8988T (cell line): ENCODE measurements at places on chromosomes 4 and X.

DNA sequence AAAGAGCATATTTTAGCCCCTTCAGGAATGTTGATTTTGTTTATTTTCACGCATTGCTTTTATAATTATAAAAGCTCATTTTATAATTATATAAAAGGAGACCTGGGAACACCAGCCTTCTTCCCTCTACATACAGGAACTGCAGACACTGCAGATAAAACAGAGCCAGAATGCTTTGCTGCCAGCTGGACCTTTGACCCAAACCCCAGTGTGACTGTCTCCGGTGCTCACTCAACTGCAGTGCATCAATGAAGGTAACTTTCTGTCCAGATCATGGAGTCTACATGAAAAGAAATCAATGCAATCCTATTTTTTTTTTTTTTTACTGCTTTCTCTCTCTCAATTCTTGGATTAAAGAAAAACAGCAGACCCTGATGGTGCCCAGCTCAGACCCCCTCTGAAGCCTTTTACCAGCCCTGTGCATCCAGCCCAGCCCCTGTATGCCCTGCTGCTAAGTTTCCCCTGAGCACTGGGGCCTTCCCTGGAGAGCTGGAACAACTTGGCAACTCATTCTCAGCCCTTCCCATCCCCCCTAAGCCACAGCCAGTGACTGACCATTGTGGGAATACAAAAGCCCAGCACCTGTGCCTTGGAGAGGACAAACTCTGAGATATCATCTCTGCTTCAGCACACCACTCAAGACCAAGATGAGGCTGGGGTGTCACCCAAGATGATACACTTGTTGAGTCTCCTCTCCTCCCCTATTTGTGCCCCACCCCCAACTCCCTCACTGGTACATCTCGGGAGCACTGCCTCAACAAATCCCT, 182.1 kb downstream of the EVC2 start:
- no peak for DNase-seq

- DNase-seq: no peak
Observed at GRCh38 chr4:59655996-59656395, 1544.1 kb upstream of the ADGRL3 start.

GRCh38 chr4:73832651-73833237, 3.7 kb upstream of the CXCL6 start:
- no peak for DNase-seq

DNA sequence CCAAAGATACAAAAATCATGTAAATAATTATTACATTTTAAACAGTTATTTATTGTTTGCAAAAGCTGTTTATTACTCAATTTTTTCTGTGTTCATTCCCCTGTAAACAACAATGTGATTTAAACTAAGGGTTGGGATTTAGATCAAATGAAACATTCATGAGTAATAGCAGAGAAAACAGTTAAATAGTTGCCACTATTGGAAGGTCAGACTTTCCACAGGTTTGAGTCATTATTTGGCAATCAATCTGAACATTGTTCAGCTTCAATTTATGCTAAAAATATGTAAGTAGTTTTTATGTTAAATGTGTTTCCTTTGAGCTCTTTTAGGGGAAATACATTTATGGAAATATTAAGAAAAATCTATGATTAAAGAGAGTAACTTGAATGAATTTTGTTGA, 144.9 kb downstream of the STIM2 start:
- DNase-seq: no peak

DNA sequence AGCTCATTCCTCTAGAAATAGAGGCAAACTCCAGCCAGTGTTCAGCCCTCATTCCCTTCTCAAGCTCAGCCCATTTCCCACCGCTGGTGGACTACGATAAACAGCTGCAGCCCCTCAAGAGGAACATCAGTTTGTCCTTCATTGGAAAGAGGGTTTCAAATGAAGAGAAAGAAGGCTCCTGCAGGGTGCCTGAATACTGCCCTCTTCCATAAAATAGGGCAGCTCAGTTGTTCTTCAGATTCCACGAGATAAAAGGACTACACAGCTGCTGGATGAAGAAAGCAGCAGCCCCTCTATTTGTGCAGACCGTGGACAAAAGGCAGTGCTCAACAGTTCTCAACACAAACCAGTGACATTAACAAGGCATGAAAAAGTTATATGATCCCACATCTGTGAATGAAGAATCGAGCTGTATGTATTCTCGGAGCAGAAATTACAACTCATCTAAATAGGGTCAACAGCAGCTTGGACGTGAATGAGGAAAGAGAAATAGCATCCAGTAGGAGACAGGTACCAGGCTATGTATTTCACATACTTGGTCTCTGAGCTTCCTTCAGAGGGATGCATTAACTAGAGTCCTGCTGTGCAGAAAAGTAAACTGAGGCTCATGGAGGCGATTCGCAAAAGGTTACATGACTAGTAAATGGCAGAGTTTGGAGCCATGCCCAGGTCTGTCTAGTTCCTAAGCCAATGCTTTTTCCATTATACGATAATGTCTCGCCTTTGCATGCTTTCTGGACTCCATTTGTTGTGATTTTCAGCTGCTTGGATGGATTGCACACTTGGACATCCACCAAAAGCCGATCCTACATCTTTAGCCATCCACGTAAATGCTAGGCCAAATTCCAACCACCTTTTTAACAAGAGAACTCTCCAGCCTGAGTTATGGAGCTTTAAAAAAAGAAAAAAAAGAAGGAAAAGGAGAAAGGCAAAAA, 301.2 kb upstream of the PPARGC1A start:
- no peak for DNase-seq

- DNase-seq: no peak
Observed at GRCh38 chr4:74418063-74418670, 26.8 kb upstream of the AREG start.

- DNase-seq: no peak
Observed at GRCh38 chr4:19300213-19300612, 951.5 kb upstream of the SLIT2 start.
